NCI-H1436 (cell line): ENCODE measurements at places on chromosomes 3 and 15.

GRCh38 chr3:127987309-127987995 lies 64.8 kb upstream of the SEC61A1 start:
- DNase-seq, result no peak

GRCh38 chr3:87468235-87468634 lies 191.9 kb upstream of the POU1F1 start:
- DNase-seq, result no peak

GRCh38 chr3:81789691-81790090 lies 28.2 kb upstream of the GBE1 start:
- no peak for DNase-seq

GRCh38 chr3:66372681-66373350 lies 128.0 kb downstream of the LRIG1 start:
- peak; percentile 58 for DNase-seq

GRCh38 chr3:5016211-5017161 lies 37.2 kb downstream of the BHLHE40 start:
- no peak for DNase-seq
